ENCODE measurements at places on chromosomes 3 and 15.

DNA sequence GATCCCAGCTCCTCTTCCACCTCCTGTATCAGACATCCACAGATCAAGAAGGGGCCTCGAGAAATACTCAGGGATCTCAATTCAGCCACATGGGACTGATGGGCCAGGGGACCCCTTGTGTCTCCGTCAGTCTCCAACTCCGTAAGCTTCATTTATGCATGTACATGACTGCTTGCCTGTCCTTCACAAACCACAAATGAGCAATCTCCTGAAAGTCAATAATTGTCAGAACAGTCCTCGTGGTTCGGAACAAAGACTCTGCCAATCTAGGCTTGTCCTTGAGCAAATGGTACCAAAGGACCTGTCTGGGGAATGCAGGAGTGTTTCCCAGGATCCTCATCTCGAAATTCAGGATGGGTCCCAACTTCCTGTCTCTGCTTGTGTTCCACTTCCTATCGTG, 20.8 kb downstream of the SLC12A8 start:
- DNase-seq, result no peak

- no peak for DNase-seq
Measured at GRCh38 chr3:153215966-153216365, 53.9 kb downstream of the RAP2B start.

GRCh38 chr15:83284559-83285283, at the start of gene BNC1:
TSS of gene BNC1 (minus strand) at chr15:83284664. CDS start at chr15:83284628, 36 bp downstream.
- no peak for DNase-seq

DNA sequence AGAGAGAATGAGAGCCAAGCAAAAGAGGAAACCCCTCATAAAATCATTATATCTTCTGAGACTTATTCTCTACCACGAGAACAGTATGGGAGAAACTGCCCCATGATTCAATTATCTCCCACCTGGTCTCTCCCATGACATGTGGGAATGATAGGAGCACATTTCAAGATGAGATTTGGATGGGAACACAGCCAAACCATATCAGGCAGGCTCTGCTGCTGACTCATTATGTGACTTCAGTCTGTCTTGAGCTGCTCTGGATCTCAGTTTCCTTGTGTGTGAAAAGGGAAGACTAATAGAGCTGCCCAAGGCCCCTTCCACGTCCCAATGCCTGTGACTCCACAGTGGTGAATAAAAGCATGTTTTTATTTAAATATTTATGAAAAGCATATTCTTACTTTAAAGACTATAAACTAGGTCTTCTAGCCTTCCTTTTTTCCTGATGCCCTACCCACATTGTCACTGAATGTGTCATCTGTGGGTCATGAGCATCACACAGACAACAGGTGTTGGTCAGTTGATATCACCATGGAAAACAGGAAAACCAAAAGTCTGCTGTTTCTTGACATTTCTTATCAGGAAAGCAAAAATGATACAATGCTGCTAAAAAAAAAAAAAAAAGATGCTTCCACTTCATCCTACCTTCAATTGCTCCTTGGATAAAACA, 96.0 kb upstream of the PPP2R3A start:
- no peak for DNase-seq

- no peak for DNase-seq
Measured at GRCh38 chr15:79450648-79451047, 18.5 kb downstream of the MINAR1 start.

- DNase-seq, result no peak
Measured at GRCh38 chr15:41511899-41512369, 1.7 kb downstream of the LTK start.

GRCh38 chr15:95836536-95836935, 494.0 kb upstream of the NR2F2 start:
- DNase-seq, result no peak

DNA sequence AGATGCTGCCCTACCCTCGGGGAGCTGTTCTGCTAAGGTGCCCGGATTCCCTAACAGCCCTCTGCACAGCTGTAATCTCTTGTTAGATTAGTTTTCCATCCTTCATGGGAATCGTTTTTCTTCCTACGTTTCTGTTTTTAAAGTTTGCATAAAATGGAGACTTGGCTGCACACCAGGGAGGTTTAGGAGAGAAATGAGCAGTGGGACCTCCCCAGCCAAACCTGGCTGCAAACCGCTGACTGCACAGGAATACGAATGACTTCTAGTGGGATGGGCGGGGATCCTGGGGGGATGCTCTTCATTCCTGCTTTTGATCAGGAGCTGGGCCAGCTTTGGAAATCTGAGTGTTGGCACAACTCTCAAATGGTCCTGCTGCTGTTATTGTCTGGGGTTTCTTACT, 77.5 kb downstream of the THSD4 start:
- no peak for DNase-seq

- DNase-seq, result no peak
Measured at GRCh38 chr3:2915826-2916225, 194.3 kb downstream of the IL5RA start.

DNA sequence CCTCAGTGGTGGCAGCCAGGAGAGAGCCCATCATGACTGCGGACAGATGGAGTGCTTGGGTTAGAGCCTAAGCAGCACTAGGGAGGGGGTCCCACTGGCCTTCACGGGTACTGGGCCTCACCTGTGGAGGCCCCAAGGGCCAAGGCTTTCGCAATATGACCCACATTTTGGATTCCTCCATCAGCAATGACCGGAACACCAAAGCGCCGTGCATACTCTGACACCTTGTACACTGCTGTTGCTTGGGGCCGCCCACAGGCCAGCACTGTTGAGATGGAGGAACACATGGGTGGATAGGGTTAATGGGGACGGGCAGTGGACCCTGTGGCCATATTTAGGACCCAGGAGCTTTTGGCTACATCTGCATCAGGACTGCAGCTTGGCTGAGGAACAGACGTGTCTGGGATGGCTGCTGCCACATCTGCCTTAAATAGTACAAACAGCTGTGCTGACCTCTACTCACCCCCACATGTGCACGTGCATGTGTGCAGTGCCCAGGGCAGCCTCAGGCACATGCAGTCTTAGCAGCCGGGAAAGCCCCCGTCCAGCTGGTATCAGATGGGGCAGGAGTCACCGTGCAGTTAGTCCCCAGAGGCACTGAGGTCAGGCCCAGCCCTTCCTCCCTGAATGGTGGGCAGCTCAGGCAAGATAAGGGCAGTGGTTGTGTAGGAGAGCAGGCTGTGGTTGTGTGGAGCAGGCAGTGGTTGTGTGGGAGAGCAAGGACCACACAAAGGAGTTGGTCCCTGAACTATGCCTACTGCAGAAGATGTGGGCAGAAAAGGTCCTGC, 3.3 kb downstream of the NDUFAF3 start:
- DNase-seq, result no peak

DNA sequence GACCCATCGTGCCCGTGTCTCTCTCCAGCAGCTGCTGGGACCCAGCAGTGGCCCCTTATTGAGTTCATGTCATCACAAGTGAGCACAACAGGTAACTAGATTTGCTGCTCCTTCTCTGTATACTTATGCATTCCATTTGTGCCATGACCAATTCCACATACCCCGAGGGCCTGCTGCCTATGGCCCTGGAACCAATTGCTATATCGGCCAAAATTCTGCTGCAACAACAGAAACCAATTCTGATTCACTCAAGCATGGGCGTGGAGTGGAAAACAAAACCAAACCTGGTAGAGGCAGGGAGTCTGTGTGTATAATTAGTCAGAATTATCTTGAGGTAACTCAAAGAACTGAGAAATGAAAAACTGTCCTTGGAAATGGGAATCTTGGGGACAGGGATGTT, 516.6 kb downstream of the EPHB1 start:
- no peak for DNase-seq

GRCh38 chr15:31280046-31280830, 46.4 kb upstream of the KLF13 start:
- no peak for DNase-seq

- DNase-seq, result no peak
Measured at GRCh38 chr3:127780536-127781400, 41.5 kb downstream of the MGLL start.

All from activated T-helper 1 cell treated with anti-CD3 and anti-CD28 coated beads, Interleukin-2, amount 50 U/mL, for 16 hours (primary cell).